NCI-H1694 treated with DMSO at 0.1 percent for 48 hours (cell line): ENCODE measurements at places on chromosomes 1 and 21.

DNA sequence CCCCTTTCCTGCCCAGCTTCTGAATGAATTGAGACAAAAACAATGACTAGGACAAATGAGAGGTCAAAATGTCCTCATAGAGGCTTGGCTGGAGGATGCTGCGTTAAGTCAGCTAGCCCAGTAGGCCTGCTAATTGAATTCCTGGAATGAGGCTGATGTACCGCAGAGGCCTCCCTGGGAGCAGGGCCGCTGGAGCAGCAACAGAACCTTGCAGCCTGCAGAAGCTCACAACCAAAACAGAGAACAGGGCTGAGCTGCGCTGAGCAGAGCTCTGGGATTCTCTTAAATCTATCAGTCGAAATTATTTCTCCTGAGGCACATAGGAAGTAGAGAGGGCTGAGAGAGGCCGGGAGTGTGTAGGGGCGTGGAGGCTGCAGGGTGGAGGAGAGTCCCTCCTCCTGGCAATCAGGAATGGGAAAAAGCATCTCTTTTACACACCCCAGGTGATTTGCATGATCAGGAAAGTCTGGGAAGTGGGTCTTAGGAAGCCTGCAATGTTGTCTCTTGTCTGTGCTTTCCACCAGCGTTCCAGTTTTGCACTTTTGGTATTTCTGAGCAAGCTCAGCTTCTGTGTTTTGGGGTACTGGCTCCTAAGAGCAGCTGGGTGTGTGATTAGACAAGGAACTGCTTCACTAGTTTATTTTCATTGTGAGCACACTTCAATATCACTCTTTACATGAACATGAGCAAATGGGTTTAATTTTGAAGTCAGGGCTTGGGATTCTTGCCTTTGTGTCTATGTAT, 66.5 kb downstream of the RYR2 start:
- no peak for DNase-seq

GRCh38 chr1:95301091-95301490, 67.1 kb downstream of the RWDD3 start:
- DNase-seq = no peak

GRCh38 chr1:89911191-89911991, 83.5 kb upstream of the ZNF326 start:
- DNase-seq = no peak

GRCh38 chr1:220748089-220748934, at the start of gene MTARC2:
Gene MTARC2 (plus strand): TSS chr1:220748322. CDS start chr1:220748532, 210 bp downstream.
- no peak for DNase-seq

DNA sequence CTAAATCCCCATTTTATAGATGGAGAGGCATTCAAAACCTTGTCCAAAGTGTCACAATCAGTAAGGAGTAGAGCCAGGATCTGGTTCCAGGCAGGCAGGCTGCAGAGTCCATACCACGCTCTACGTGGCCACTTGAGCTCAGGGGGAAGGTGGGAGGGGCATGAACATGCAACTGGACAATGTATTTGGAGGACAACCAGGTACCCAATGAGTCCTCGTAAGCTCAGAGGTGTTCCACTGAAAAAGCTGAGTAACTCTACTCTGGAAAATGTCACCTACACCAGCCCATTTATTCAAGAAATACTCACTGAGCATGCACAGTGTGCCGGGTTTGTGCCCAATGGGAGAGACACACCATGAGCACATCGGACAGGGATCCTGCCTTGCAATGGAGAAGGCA, 11.2 kb upstream of the GUCA2B start:
- no peak for DNase-seq

DNA sequence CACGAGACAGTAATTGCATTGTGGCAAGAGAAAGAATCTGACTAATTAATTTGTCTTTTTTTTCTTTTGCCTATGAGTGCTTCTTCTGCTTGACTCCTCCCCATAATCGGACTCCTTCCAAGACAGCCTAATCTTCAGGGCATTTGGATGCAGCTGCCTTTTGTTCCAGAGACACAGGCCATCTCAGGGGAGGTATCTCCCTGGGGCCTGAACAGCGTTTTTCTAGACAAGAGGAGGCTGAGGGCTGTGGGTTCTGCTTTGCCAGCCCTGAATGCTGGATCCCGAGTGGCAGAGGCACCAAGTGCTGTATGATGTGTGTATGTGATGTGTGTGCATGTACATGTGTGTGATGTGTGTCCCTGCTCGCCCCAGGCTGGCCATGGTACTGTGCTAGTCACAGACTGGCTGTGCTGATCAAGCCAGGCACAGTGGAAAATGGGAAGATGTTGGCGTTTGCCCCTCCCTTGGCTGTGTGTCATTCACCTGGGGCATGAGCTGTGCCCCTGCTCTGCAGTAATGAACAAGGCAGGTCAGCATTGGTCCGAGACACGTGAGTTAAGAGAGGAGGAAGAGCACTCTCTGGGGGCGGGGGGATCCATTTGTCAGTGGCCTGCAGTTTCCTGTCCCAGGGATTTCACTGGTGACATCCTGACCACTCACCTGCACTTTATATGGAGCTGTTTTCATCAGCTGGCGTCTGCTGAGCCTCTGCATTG, 77.2 kb downstream of the ADARB1 start:
- DNase-seq = no peak

DNA sequence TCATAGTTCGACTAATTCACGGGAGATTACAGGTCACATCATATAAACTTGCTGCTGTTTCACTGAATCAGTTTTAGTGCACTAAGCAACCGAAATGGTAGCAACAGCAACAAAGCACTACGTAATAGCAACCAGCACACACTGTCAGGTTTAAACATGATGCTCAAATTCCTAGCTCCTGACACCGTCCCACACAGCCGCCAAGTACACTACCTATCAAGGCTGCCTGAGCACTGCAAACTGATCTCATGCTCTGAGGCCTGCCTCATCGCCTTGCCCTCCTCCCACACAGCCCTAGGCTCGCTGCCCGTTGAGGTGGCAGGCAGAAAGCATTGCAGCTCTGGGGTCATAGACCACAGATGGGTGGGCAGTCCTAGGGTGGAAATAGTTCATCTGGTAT, 12.4 kb downstream of the LAMC2 start:
- no peak for DNase-seq

DNA sequence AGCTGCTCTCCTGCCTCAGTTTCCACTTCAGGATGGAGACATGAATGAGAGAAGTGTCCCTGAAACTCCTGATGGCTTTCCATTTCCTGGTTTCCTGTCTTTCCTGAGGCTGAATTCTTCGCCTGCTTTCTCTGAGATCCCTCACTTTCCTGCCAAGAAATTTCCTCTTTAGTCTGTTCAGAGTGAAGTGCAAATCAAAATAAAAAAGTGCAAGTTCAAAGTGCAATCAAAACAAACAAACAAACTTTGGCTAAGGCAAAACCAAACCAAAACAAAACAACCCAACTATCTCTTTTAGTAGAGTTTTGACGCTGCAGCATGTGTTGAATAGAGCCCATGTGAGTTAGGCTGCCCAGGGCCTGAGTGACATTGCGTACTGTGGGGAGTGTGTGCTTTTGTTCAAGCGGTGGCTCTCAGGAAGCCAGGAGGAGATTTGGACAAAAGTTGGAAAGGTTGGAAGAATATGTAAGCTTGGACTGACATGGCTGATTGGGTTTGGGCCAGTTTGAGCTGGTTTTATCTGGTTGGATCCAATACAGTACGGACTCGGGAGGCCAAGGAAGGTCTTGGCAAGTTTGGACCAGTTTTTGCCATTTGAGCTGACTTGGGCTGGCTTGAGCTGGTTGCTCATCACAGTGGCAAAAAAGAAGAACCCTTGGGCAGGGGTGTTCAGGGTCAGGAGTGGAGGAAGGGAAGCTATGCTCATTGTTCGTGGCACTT, 61.1 kb upstream of the TINAGL1 start:
- no peak for DNase-seq

DNA sequence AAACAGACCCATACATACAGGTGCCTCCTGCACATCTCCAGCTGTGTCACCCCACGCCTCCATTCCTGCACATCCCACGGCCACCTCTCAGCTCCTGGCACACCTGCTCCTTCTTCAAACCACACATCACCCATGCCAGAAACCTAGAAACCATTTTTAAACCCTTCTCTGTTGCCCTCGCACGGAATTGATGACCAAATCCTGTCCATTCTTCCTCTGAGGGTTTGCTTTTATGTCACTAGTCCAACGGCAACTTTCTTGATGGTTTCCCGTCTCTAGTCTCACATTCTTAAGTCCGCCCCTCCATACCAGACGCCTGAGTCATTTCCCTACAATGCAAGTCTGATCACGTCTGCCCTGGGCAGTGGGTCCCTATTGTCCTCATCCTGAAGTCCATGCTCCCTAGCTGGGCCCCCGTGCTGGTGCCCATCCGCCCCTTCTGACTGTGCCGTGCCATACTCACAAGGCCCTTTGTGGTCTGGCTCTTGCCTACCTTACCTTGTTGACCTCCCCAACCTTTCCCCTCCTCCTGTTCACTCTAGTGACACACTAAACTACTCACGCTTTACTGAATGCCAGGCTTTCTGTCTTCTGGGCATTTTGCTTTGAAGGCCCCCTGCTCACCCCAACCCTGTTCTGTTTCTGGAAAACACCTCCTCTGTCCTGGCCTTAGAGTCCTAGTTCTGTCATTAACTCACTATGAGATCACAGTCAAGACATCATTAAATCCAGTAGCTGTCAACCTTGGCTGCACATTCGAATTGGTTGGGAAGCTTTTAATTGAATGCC, 17.6 kb downstream of the SLC2A1 start:
- DNase-seq = no peak

DNA sequence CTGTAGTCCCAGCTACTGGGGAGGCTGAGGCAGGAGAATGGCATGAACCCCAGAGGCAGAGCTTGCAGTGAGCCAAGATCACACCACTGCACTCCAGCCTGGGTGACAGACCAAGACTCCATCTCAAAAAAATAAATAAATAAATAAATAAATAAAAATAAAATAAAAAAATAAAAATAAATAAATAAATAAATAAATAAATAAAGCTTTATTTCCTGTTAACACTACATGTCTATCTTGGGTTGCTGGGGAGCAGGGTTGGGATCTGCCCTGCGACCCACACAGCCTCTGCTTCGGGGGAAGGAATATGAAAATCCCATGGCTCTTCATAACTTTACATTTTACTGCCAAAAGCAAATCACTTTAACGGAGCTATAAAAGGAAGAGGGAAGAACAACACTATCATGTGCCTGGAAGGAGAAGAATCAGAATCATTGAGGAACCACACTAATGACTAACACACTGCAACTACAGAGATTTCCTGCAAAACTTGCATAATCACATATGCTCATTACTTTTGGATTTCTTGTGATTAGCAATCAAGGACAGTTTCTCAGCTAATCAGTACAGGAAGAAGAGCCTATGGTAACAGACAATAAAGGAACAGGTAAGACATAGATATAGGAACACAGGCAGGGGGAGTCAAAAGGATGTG, 72.8 kb upstream of the CD55 start:
- no peak for DNase-seq

DNA sequence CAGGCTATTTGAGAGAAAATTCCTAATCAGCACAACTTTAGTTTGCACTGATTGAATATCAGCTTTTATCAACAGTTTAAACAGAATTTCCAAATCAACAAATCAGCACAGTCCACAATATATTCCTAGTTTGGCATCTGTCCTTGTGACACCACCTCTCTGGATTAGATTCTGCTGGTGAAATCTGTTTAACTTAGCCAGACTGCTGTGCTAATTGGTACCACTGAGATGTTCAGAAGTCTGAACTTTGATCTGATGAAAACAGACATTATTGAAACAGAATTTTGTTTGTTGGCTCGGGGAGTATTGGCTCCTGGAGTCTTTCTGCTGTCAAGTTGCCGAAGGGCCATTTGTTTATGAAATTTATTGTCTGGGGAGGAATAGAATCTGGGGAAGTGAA, 17.0 kb upstream of the NGF start:
- no peak for DNase-seq

DNA sequence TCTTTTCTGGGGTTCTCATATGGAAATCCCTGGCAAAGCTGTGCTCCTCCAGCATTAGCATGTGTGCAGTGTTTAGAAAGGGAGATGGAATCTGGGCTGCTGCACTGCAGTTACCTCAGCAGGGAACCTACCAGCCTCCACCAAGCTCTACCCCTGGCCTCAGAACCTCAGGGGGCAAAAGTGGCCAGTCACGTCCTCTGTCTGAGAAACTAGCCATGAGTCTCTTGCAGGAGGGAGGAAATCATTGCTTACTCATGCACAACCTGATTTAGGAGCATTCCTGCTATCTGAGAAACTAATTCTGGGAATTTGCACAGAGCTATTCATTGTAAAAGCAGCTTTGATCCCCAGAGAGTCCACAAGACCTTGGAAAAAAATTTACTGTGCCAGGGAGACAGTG, 80.6 kb upstream of the IPO9 start:
- DNase-seq = no peak

DNA sequence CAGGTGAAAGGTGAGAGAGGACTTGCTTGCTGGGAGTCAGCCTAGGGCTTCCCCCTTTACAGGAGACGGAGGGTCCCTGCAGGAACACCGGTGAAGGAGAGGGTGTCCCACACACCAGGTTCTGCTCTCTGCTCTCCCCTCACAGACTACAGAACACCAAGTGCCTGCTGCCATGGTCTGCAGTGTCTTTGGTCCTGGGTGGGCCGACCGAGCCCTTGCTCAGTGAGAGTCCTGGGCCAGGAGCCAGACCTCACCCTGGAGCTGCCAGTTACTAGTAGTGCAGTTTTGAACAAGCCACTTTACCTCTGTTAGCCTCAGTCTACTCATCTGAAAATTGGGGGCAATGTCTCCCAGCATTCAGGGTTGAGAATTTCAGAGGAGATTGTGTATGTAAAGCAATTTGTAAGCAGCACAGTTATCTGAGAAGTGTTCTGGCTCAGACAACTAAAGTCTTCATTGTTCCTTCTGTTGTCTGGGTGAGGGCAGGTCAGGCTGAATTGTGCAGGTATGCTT, 2.7 kb upstream of the IL6R start:
- no peak for DNase-seq

DNA sequence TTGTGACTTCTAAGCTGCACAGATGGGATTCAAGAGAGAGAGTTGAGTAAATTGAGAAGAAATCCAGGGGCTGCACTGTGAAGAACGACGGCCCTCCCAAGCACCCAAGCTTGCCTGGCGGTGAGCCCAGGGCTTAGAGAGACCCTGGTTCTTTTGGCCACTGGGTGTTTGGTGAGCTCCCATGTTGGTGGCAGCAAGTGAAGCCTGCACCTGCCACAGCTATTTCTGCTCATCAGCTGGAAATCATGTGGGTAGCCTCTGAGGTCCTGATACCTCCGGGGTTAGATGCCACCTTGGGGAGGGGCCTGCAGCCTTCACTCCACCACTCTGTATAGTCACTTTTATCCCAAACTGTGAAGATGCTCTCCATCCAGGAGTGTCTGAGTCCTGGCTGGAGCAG, 6.2 kb upstream of the BTG2 start:
- DNase-seq = no peak

GRCh38 chr1:94801919-94802546, 18.1 kb upstream of the SLC44A3 start:
- peak; percentile 91 for DNase-seq

GRCh38 chr1:8197493-8198282, 120.2 kb upstream of the SLC45A1 start:
- DNase-seq = no peak

- DNase-seq = no peak
Measured at GRCh38 chr21:32868631-32869454, 97.3 kb upstream of the PAXBP1 start.

- DNase-seq = no peak
Measured at GRCh38 chr1:11855430-11855829, 3.3 kb downstream of the NPPB start.
